ENCODE measurements at places on chromosomes 3 and 15. TPM values are rescaled to one million over a fixed set of nuclear protein-coding genes. Genes with fewer than 3 reads are reported as not detected.

Gene STX19
- not detected for total RNA-seq

Gene HCLS1
- 216 TPM for total RNA-seq

DNA sequence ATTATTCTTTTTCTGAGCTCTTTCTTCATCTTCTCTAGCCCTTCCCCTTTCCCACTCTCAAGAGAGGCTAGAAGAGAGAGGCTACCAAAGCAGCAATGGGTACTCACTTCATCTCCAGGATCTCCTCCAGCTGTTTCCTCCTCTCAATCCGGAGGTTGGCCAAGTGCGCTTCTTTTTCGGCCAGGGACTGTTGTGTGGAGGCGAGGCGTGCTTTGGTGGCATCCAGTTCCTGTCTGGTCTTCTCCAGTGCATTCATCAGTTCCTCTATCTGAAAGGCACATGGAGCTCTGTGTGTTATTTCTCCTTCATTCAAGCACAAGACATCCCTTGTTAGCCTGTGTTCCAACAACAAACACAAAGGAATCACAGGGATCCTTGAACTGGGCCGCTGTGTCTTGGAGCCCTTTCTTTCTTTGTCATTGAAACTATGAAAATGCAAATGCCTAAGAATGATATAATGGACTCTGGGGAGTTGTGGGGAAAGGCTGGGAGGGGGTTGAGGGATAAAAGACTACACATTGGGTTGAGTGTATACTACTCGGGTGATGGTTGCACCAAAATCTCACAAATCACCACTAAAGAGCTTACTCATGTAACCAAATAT is 401.3 kb upstream of the WNT5A start:
- no peak for DNase-seq

Gene SPTBN5
- 0.65 TPM for total RNA-seq

DNA sequence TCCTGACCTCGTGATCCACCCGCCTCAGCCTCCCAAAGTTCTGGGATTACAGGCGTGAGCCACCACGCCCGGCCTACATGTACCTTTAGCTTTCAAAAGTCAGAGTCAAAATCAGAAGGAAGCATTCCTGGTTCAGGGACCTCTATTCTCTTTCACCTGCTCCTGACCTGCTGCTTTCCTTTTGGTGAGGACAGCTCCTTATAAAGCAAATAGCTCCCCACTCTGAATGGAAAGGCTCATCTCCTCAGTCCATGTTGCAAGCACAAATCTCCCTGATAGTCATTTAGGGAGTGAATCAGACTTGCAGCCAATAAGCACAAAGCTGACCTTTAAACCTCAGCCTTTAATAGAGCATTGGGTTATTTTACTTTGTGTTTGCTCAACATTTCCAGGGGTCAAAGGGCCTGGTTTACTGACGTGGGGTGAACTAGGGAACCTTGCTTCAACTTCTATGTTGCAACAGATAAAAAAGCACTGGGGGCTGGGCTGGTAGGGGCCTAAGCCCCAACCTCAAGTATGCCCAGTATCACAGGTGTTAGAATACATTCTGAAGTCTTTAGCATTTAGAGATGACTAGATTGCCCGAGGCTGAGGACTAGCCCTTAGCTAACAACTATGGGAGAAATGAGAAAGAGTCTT is 43.1 kb downstream of the THRB start:
- no peak for DNase-seq

- DNase-seq: no peak
Measured at GRCh38 chr3:93994056-93994455, 14.1 kb downstream of the ARL13B start.

GRCh38 chr3:43289401-43289800 is 3.1 kb downstream of the SNRK start:
- no peak for DNase-seq

Gene CCDC54
- not detected for total RNA-seq

DNA sequence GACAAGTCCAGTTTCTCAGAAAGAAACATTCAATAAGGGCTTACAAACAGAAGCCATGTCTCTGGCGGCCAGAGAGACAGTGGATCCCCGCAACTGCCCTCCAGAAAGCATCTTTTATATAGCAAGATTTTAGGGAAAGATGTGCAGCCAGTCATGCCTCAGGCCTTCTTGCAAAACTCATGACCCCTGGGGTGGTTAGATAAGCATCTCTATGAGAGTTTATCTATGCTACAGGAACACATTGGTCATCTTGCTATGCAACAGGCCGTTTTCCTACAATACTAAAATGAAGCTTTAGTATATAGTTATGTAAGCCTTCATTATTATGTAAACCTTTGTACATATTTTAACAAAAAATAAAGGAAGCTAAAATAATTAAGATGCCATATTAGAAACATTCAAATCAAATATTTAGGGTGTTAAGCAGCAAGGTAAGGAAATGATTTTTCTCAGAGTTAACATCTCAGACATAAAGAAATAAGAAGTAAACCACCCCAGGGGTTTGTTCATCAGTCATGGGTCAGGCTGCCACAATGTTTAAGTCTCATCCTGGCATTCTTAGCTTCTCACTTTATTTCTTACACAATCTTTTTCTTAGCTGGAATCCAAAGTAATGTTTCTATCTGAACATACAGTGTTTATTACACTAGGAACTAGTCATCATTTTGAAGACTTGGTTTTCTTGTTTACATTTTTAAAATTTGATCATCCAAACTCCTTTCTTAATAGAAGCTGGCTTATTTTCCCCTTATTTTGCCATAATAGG is 6.3 kb upstream of the FSIP1 start:
- DNase-seq: no peak

DNA sequence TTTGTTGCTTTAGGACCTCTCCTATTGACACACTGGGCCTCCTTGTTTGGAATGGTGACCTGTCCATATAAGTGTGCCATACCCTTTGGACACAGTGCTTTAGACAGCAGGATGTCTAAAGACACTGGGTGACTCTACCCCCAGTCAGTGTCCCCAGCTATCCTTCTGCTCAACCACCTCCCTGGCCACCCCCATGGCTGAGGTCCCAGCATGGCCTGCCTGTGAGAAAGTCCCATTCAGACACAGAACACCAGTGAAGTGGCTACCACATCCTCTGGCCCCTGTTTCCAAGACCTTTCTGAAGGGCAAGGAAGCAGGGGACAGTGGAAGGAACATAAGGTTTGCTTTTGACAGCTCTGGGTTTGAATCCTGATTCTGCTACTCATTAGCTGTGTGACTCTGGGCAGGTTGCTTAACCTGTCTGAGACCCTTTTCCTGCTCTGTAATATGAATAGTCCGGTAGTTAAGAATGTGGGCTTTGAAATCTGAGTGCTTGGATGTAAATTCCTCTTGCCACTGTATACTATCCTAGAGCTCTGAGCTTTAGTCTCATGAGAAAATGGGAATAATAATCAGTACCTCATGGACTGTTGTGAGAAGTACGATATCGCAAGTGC is 6.3 kb upstream of the AP3S2 start:
- no peak for DNase-seq

Gene CLDN16
- total RNA-seq: not detected

DNA sequence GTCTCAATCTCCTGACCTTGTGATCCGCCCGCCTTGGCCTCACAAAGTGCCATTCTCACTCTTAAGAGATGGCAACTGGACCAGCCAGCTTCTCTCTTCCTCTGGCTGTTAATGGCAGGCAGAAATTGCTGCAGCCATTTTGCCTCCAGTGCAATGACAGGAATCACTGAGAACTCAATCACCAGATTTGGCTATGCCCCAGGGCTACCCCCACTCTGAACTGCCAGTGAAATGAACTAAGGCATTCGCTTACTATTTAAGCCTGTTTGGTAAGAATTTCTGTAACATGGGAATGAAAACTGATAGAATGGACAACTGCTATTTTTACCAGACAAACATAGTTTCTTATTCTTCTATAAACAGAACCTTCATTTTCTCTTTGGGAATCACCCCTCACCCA is 24.5 kb downstream of the FOXP1 start:
- no peak for DNase-seq

DNA sequence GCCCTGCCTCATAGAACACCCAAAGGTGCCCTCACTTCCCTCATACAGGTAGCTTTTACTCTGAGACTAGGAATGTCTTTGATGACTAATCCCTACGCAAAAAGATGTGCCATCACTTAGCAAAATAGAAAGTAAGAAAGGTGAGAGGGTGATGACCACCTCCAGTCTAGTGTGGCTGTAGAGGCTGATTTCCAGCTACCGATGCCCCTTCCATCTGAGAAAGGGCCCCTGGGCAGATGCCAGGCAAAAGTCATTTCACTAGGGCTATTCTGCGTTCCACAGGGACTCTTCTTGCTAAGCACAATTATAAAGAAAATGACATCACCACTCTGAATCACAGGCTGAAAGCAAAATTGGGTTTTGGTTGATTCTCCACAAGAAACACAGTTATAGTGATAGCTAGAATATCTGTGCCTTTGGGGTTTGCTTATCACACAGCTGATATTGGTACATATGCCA is 77.4 kb downstream of the RBPMS2 start:
- DNase-seq: no peak

Gene KIF23
- 36.0 TPM for total RNA-seq

Gene LRRFIP2
- 23.3 TPM for total RNA-seq

GRCh38 chr3:111695636-111696117 is 100.5 kb upstream of the ZBED2 start:
- no peak for DNase-seq

GRCh38 chr15:32994810-32995424 is 199.6 kb downstream of the FMN1 start:
- no peak for DNase-seq

DNA sequence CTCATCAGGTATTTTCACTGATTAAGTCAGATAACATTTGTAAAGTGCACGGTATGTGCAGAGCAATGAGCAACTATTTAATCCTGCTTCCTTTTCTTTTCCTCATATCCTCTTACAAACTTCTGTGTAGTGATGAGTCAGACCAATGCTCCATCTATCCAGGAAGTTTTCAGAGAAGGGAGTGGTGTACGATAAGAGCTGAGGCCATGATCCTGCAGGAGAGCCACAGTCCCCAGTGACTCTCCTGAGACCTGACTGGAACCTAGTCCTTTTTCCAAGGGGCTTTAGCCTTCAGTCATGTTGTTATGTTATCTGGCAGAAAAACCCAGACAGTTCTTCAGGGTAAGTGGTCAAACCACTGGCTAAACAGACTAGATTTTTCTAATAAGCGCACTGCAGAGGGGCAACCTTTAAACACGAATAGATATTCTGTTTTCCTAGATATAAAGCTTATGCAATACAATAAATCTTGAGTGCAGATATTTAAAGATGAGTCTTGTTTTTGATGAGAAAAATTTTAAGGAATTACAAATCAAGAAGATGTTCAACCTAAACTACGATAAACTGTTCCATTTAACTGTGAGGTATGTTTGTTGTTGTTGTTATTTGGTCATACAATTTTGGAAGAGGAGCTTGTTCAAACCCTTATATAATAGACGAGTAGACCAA is 110.5 kb upstream of the RAP2B start:
- no peak for DNase-seq

GRCh38 chr3:128931046-128931445 is 51.6 kb downstream of the ACAD9 start:
- DNase-seq: no peak

Gene ECE2
- total RNA-seq: not detected

DNA sequence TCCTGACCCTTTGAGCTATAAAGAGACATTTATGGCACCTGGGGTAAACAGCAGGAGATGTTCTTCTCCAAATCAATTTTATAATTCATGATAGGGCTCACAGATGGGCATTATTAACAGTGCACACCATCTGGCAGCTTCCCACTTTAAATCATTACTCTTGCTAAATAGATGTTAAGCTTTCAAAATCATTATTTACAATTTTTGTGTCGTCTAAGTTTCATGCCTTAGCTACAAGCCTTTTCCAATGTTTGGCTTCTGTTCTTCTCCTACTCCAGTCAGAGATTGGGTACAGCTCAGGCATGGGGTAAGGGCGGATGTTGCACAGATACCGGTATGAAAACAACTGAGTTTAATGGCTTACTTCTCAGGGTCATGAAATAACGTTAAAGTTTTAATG is 120.9 kb upstream of the PFN2 start:
- DNase-seq: no peak

- no peak for DNase-seq
Measured at GRCh38 chr15:98150536-98150935, 190.0 kb downstream of the ARRDC4 start.

DNA sequence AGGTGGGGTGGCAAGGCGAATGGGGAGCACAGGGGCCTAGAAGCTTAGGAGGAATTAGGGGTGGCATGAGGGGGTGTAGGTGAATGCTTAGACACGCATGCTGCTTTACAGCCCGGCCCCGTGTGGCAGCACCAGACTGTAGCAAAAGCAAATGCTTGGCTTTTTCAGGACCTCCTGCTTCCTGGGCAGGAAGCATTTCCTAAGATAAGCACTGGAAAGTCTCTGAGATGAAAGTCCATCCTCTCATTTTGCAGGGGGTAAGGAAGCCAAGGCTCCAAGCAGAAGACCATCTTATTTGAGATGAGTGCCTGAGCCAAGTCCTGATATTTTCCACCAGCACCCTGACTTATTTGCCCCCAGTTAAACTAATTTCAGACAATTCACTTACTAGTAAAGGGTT is 12.9 kb downstream of the SSUH2 start:
- DNase-seq: no peak

- DNase-seq: no peak
Measured at GRCh38 chr3:129617381-129618185, 11.1 kb upstream of the PLXND1 start.

Gene TNFAIP8L3
- 0.77 TPM for total RNA-seq

GRCh38 chr3:9412293-9412692 is 14.9 kb downstream of the SETD5 start:
- DNase-seq: no peak

Gene TMEM158
- total RNA-seq: 0.66 TPM

Gene TMEM207
- total RNA-seq: not detected

DNA sequence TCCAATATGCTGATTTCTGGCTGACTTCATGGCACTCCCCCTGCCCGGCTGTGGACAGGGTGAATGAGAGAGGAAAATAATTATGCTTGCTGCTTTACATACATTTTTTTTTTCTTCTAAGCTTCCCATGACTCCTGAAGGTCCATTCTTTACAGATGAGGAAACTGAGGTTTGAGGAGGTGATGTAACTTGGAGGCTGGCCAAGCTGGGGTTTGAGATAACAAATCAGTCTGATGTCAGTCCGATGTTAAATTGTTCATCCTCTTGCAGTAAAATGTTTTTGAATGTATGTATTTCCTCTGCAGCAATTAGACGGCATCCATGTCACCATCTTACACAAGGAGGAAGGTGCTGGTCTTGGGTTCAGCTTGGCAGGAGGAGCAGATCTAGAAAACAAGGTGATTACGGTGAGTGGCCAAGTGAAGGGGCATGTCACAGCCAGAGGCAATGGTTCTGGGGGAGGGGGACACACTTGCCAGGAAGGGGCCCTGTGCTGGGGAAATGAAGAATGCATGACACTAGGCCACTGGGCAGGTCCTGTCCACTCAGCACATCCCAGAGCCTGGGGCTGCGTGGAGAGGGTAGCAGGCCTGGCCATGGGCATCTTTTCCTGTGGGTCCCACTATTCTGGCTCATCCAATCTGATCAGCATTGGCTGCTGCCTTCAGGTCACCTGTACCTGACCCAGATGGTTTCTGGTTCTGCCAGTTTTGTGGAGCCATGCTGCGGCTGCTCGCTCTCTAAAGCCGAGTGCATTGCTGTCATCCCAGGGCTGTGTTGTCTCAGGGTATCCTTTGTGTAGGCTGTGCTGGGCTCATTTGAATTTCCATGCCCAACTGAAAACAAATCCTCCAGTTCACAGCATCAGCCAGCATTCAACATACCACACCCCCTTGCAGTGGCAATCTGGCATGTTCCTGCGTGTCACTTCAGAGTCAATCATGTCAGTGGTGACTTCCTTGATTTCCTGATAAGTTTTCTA is 20.4 kb downstream of the STARD5 start:
- DNase-seq: peak; percentile 69

- peak; percentile 46 for DNase-seq
Measured at GRCh38 chr3:27311400-27311799, 57.8 kb downstream of the NEK10 start.

Gene CCR4
- 86.6 TPM for total RNA-seq

- no peak for DNase-seq
Measured at GRCh38 chr3:13039213-13039896, 33.9 kb downstream of the IQSEC1 start.

Gene GOLGA8N
- 4.1 TPM for total RNA-seq
